Thoracic aorta (tissue), 2 donors: ENCODE measurements at places on chromosomes 13 and 19.

GRCh38 chr13:43596924-43597598, 189.7 kb downstream of the ENOX1 start:
- DNase-seq, result no peak

- DNase-seq, result no peak
These were observed 31.5 kb downstream of the FREM2 start for GRCh38 chr13:38718374-38718773.

- DNase-seq, result no peak
These were observed 9.1 kb downstream of the ZNF841 start for GRCh38 chr19:52086481-52086880.

DNA sequence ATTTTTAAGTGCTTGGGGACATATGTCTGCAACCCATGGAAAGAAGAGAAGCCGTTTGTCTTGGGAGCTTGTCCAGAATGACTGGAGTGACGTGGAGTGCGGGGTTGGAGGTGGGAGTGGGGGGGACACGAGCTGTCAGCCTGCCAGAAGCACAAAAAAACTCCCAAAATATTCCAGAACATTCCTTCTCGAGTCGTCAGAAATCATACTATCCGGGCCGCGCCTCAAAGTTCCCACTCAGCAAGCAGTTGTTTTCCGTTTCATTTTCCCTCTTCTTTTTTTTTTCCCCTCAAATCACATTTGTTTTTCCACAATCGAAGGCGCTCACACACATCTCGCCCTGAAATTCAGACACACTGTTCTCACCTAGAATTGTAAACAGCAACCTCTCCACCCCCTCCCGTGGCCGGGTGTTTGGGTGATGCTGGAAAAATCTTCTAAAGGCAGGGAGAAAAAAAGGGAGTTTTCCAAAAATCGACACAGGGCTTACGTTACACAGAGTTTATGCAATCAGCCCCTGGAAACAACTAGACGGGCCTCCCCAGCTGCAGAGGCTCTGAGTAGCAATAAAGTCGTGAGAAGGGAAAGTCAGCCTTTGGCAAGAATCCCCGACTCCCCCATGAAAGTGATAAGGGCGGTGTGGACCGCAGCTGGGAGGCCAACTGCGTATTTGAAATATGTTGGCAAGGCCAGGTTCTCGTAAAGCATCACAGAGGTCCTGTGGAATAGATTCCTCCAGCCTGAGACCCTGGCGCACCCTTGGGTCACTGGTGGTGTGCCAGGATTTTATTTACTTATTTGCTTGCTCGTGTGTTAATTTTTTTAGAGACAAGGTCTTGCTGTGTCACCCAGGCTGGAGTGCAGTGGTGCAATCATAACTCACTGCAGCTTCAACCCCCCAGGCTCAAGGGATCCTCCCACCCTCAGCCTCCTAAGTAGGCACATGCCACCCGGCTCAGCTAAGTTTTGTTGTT, 31.2 kb upstream of the KLF2 start:
- peak; percentile 63 for DNase-seq

DNA sequence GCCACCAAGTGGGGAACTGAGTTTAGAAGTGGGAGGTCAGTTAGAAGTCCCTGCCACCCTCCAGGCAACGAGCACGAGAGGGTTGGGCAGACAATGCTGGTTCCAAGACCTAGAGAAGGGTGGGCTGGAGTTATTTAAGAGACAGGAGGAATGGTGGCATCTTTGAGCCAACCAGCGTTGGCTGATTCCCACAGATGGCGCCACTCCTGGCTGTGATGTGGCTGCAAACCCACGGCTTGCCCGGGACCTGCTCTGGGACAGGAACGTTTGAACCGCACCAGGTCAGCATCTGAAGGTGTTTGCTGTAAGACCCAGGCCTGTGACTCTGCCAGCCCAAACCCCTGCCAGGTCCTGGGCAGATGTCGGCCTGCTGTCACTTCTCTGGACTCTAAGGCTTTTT, 42.8 kb downstream of the BICRA start:
- DNase-seq, result no peak

GRCh38 chr19:13169769-13170168, 19.6 kb downstream of the IER2 start:
- DNase-seq, result no peak

- DNase-seq, result no peak
These were observed 1229.3 kb upstream of the SLC10A2 start for GRCh38 chr13:104295537-104295936.

GRCh38 chr19:48720251-48720612, 707 bp upstream of the MAMSTR start:
- DNase-seq, result no peak

GRCh38 chr13:97226788-97227627, 4.9 kb downstream of the MBNL2 start:
- no peak for DNase-seq

DNA sequence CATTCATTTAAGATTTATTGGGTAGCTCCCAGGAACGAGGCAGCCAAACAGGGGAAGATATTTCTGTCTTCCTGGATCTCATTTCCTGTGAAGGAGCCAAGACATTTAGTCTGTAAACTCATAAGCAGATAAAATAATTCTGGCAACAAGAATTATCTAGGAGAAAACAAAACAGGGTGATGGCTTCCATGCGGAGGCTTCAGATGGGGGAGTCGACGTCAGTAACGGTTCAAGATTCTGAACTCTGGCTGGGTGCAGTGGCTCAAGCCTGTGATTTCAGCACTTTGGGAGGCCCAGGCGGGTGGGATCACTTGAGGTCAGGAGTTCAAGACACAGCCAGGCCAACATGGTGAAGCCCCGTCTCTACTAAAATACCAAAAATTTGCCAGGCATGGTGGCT, 1.3 kb downstream of the GNA15 start:
- no peak for DNase-seq
